Osteoblast (primary cell): ENCODE measurements at places on chromosomes 2 and 18. TPM values are rescaled to one million over a fixed set of nuclear protein-coding genes. Genes with fewer than 3 reads are reported as not detected.
A peak's percentile ranks its signal among the peaks of the same experiment; 100 is the strongest.

GRCh38 chr2:191557841-191558240, 120.1 kb upstream of the NABP1 start:
- no peak overlapping the region for H3K4me3 ChIP-seq
- no peaks in the 10 kb centered on the region for H3K27me3 ChIP-seq
- peaks cover 5% of the 10 kb centered on the region for H3K4me1 ChIP-seq
- peak; percentile 26 for DNase-seq
- H3K36me3 ChIP-seq: no peaks in the 10 kb centered on the region
- H3K27ac ChIP-seq: no peak overlapping the region

GRCh38 chr18:57073501-57074187, 73.2 kb upstream of the BOD1L2 start:
- DNase-seq: no peak
- no peaks in the 10 kb centered on the region for H3K36me3 ChIP-seq
- H3K4me1 ChIP-seq: no peaks in the 10 kb centered on the region
- H3K27ac ChIP-seq: no peak overlapping the region

GRCh38 chr18:57446322-57446721, 11.1 kb downstream of the ONECUT2 start:
- no peak overlapping the region for H3K4me3 ChIP-seq
- DNase-seq: no peak
- peaks cover 3% of the 10 kb centered on the region for H3K4me1 ChIP-seq

DNA sequence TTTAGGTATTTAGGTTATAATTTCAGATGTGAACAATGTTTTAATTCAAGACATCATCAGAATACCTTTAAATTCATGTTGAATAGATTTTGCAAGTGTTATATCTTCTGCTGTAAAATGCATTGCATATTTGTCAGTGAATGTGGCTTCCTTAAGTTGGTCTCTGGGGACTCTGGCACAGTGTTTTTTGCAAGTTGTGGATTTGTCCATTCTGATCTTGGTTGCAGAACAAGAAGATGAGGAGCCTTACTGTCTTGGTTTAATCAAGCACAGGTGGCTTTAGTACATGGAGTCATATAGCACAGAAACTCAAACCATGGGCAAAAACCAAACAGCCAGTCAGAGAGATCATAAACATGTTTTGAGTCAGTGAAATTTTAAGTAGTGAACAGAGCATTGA, 135.7 kb downstream of the ARHGAP28 start:
- no peak overlapping the region for H3K4me3 ChIP-seq
- H3K27ac ChIP-seq: no peak overlapping the region
- no peaks in the 10 kb centered on the region for H3K27me3 ChIP-seq
- DNase-seq: no peak
- H3K4me1 ChIP-seq: no peaks in the 10 kb centered on the region

GRCh38 chr2:144452169-144452988, 67.5 kb downstream of the ZEB2 start:
- peaks cover 48% of the 10 kb centered on the region for H3K4me1 ChIP-seq
- DNase-seq: no peak
- H3K27me3 ChIP-seq: no peaks in the 10 kb centered on the region
- no peaks in the 10 kb centered on the region for H3K36me3 ChIP-seq
- H3K27ac ChIP-seq: peak overlapping the region; percentile 96
- H3K4me3 ChIP-seq: peak overlapping the region; percentile 2

- DNase-seq: no peak
- H3K27me3 ChIP-seq: peaks cover 50% of the 10 kb centered on the region
- H3K27ac ChIP-seq: no peak overlapping the region
- no peaks in the 10 kb centered on the region for H3K36me3 ChIP-seq
Measured at GRCh38 chr2:100105678-100106054, 36.7 kb downstream of the AFF3 start.

- no peak for DNase-seq
- no peak overlapping the region for H3K4me3 ChIP-seq
- no peak overlapping the region for H3K27ac ChIP-seq
- H3K36me3 ChIP-seq: no peaks in the 10 kb centered on the region
- no peaks in the 10 kb centered on the region for H3K27me3 ChIP-seq
- peaks cover 7% of the 10 kb centered on the region for H3K4me1 ChIP-seq
Measured at GRCh38 chr2:216355711-216356110, 16.6 kb downstream of the MARCHF4 start.

GRCh38 chr2:168712053-168712452, 90.4 kb upstream of the NOSTRIN start:
- H3K4me3 ChIP-seq: no peak overlapping the region
- no peak for DNase-seq
- H3K27me3 ChIP-seq: no peaks in the 10 kb centered on the region
- no peak overlapping the region for H3K27ac ChIP-seq
- H3K36me3 ChIP-seq: no peaks in the 10 kb centered on the region

- H3K36me3 ChIP-seq: no peaks in the 10 kb centered on the region
- no peak for DNase-seq
- no peaks in the 10 kb centered on the region for H3K27me3 ChIP-seq
- no peak overlapping the region for H3K27ac ChIP-seq
- no peak overlapping the region for H3K4me3 ChIP-seq
- H3K4me1 ChIP-seq: no peaks in the 10 kb centered on the region
Measured at GRCh38 chr2:202049840-202050239, 16.2 kb downstream of the FZD7 start.

DNA sequence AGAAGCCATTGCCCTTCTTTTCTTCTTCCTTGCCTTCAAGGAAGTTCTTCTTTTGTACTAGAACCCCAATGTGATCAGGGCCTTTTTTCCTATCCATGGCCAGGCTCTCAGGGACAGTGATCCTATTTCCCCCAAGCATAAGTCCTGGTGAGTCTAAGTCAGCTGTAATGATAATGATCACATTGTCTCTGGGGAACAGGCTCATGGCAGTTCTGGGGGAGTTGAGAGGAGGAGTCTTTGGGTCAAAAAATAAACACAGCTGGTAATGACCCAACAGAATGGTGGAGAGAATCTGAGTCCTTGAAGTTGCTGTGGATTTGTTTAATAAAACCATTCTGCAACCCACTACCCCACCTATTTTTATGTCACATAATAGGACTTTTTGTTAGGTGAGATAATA, 96.6 kb downstream of the SOCS6 start:
- DNase-seq: no peak
- no peaks in the 10 kb centered on the region for H3K27me3 ChIP-seq
- no peaks in the 10 kb centered on the region for H3K36me3 ChIP-seq
- peaks cover 30% of the 10 kb centered on the region for H3K4me1 ChIP-seq
- no peak overlapping the region for H3K4me3 ChIP-seq

DNA sequence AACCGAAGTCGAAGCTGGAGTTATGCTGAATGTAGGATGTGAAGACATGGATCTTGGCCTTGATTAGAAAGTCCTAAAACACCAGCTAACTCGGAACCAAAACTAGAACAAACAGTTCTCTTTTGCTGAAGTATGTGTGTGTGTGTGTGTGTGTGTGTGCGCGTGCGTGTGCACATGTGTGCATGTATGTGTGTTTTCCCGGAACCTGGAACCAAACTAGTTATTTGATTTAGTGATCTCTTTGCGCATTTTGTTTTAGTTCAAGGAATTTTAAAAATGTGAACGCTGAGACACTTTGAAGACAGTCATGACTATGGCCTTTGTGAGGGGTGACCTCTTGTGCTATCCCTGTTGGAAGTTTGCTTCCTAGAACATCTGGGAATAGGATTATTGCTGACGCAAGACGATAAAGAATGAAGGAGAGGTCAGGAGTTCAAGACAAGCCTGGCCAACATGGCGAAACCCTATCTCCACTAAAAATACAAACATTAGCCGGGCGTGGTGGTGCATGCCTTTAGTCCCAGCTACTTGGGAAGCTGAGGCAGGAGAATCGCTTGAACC, 23.8 kb downstream of the FHL2 start:
- H3K27me3 ChIP-seq: no peaks in the 10 kb centered on the region
- DNase-seq: no peak
- peaks cover 98% of the 10 kb centered on the region for H3K36me3 ChIP-seq
- peaks cover 95% of the 10 kb centered on the region for H3K4me1 ChIP-seq
- H3K27ac ChIP-seq: peak overlapping the region; percentile 90
- H3K4me3 ChIP-seq: no peak overlapping the region

GRCh38 chr2:227082286-227082685, 81.7 kb downstream of the COL4A4 start:
- H3K4me1 ChIP-seq: no peaks in the 10 kb centered on the region
- DNase-seq: no peak
- no peaks in the 10 kb centered on the region for H3K36me3 ChIP-seq
- no peak overlapping the region for H3K27ac ChIP-seq
- H3K4me3 ChIP-seq: no peak overlapping the region

- H3K27me3 ChIP-seq: no peaks in the 10 kb centered on the region
- H3K4me3 ChIP-seq: no peak overlapping the region
- no peak overlapping the region for H3K27ac ChIP-seq
- H3K36me3 ChIP-seq: no peaks in the 10 kb centered on the region
- no peak for DNase-seq
Measured at GRCh38 chr2:195434346-195434745, 222.7 kb upstream of the SLC39A10 start.

DNA sequence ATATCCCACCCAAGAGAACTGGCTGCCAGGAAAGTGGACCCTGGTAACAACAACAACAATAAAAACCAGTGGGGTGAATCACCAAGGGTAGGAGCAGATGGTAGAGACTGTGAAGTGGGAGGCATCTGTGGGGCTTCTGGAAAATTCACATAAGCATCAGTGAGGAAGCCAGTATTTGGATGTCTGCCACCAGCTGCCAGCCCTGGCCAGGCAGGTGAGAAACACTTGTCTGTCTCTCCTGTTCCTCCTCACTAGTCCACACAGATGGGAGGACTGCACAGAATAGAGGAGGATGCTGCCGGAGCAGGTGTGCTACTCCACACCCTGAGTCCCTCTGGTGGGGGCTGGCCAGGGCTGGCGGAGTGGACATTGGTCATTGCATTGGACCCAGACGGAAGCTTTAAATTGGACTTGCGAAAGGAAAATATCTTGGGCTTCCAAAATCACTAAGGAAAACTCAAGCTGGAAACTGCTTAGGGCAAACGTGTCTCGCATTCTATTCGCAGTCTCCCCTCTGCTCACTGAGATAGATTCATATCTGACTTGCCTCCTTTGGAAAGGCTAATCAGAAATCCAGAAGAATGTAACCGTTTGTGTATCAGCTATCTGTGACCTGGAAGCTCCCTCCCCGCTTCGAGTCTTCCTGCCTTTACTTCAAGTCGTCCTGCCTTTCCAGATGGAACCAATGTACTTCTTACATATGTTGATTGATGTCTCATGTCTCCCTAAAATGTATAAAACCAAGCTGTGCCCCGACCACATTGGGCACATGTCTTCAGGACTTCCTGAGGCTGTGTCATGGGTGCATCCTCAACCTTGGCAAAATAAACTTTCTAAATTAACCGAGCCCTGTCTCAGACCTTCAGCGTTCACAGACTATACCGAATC, 69.1 kb downstream of the NAB1 start:
- no peak overlapping the region for H3K27ac ChIP-seq
- no peak for DNase-seq
- H3K4me1 ChIP-seq: peaks cover 17% of the 10 kb centered on the region
- H3K27me3 ChIP-seq: no peaks in the 10 kb centered on the region
- H3K36me3 ChIP-seq: no peaks in the 10 kb centered on the region

DNA sequence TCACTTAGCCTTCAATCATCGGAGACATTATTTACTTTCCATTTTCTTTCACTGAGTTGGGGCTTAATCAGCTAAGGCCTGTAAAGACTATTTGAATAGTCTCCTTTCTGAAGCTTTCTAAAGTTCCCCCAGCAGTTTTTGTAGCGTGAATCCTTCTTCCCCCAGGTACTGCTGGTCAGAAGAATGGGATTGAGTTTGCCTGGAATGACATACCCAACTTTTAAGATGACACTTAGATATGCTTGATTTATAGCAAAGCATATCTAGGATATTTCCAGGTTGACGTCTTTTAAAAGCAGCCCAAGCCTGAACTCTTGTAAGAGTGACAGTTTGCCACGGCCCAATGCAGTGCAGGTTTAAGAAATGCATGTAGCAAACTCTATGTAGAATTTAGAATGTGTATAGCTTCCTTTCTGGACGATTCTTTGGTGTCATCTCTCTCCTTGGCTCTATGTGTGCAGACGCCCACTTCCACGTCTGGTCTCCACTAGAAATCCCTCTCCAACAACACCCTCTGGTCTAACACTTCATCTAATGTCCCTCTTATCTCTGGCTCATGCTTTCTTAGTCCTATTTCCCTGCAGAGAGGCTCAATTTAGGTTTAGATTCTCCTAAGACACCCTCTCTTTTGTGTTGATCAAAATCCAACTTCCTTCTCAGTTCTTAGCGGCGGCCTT, 175.0 kb upstream of the CYRIA start:
- no peak overlapping the region for H3K4me3 ChIP-seq
- no peak for DNase-seq
- H3K27ac ChIP-seq: no peak overlapping the region
- no peaks in the 10 kb centered on the region for H3K36me3 ChIP-seq
- no peaks in the 10 kb centered on the region for H3K4me1 ChIP-seq

DNA sequence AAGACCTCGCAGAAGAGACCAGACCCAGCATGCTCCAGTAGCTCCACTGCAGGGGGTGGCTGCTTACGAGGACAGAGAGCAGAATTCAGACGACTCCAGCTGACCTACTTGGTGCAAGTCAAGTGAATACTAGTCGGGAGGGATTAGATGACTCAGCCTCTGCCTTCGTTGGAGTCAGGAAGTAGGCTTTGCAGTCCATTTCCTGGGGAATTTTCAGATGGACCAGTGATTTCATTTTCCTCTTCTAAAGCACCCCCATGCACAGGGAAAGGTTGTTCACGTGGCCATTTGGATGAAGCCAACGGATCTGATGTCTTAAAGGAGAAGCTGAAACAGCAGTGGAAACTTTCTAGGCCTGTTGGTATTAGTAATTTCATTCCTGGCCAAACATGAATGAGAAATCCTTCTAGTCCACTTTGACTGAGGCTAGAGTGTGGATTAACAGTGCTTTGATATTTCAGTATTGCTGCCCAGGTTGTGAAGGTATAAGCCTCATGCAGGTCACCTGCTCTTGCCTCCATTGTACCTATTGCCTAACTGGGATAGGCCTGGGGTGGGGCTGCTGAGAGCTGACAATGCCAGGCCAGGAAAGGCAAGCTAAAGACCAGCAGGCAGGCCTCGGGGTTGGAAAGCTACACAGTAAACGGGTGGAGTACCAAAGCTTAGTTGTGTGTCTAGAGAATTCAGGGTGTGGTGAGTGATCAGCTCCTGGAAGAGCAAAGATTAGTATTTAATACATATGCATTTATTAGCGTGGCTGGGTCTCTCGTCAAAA, 117.6 kb upstream of the FOSL2 start:
- peak; percentile 88 for DNase-seq
- H3K4me3 ChIP-seq: no peak overlapping the region
- peaks cover 42% of the 10 kb centered on the region for H3K4me1 ChIP-seq
- H3K27ac ChIP-seq: peak overlapping the region; percentile 91
- no peaks in the 10 kb centered on the region for H3K36me3 ChIP-seq
- no peaks in the 10 kb centered on the region for H3K27me3 ChIP-seq

DNA sequence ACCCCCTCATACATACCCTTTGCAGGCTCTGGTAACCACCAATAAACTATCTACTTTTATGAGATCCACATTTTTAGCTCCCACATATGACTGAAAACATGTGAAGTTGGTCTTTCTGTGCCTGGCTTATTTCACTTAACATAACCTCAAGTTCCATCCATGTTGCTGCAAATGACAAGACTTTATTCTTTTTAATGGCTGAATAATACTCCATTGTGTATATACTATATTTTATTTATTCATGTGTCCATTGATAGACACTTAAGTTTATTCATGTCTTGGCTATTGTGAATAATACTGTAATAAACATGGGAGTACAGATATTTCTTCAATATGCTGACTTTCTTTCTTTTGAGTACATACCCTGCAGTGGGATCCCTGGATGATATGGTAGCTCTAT, 45.9 kb downstream of the SCN7A start:
- H3K4me1 ChIP-seq: no peaks in the 10 kb centered on the region
- no peak overlapping the region for H3K4me3 ChIP-seq
- no peak overlapping the region for H3K27ac ChIP-seq
- H3K36me3 ChIP-seq: no peaks in the 10 kb centered on the region
- no peak for DNase-seq

APOB gene
- under 0.01 TPM in 2 replicates for total RNA-seq

ZNF519 gene
- 5.4 and 12.4 TPM in 2 replicates for total RNA-seq

CCDC150 gene
- total RNA-seq: 5.8 and 8.5 TPM in 2 replicates

IL1F10 gene
- not detected in 2 replicates for total RNA-seq
